AG09309 (cell line): ENCODE measurements at places on chromosomes 5 and 9.

- no peak for DNase-seq
These were observed 35.2 kb upstream of the IRX4 start for GRCh38 chr5:1917830-1918487.

DNA sequence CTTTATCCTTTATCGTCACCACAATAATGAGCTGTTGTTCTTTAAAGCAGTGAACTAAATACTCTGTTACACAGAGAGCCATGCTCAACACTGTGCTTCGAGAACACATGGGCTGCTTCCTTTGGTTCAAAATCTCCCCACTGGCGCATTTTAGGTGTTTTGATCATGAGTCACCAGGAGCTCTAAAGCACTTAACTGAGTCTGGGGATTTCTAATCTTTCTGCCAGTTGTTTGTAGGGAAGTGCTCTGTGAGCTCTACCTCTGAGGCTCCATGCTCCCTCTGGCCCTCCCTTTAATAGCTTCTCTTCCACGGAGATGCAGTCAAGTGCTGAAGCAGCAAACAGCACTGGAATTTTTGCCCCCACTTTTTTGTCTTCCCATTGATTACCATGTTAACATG is 17.0 kb downstream of the ERAP2 start:
- peak; percentile 44 for DNase-seq

DNA sequence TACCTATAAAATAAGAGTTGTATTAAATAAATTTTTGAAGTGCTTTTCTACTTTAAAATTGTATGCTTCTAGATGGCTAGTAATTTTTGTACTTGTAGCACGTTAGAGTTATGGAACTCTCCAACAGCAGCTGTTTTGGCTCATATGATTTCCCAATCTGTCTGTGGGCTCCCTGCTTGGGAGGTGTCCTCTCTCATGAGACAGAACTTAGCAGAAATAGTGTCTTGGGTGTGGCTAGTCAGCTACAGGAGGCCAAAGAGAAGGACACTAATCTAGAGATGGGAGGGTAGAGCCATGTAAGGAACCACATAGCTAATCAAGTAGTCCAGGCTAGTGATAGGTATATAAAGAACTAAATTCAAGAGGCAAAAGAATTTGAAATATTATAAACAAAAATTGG is 78.4 kb upstream of the DAB2 start:
- no peak for DNase-seq

- no peak for DNase-seq
These were observed 82.7 kb downstream of the SHC3 start for GRCh38 chr9:89095761-89096528.

DNA sequence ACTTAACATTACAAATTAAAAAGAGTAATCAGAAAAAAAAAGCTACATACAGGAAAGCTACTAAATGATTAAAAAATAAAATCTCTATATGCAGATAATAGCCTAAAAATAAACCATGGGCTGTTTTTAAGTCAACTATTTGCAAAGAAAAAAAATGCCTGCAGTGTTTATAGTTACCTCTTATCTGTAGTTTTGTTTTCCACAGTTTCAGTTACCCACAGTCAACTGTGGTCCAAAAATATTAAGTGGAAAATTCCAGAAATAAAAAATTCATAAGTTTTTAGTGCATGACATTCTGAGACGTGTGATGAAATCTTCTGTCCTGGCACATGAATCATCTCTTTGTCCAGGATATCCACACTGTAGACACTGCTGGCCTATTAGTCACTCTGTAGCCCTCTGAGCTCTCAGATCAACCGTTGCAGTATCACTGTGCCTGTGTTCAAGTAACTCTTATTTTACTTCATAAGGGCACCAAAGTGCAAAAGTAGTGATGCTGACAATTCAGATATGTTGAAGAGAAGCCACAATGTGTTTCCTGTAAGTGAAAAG is 59.2 kb downstream of the PRELID2 start:
- DNase-seq = peak; percentile 78

DNA sequence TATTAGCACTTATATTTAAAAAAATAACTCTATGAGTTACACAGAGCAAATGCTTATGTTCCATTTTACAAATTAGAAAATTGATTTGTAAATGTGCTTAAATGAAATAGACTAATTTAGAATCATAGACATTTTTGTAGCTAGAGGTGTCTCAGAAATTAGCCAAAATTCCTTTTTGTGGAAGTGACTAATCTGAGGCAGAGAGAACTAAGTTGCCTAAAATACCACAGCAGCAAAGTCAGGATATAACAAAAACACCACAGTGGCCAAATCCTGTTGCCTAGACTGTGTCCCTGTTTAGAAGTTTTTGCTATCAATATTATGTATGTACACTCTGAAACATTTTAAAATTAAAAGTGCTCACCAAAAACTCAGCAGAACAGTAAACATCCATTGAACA is 18.7 kb downstream of the ADAMTSL1 start:
- no peak for DNase-seq
